A549 treated with CORT108297 at 1 μM for 4 hours (cell line): ENCODE measurements at places on chromosomes 2 and 18. TPM values are rescaled to one million over a fixed set of nuclear protein-coding genes. Genes with fewer than 3 reads are reported as not detected.

The IMPACT gene
- total RNA-seq, result 10.5 to 14.3 TPM (median 11.9 TPM) in 5 replicates

The SCYGR4 gene
- not detected in 5 replicates for total RNA-seq

The DSC3 gene
- total RNA-seq, result 1.2 to 2.2 TPM (median 1.7 TPM) in 5 replicates

The UNC80 gene
- not detected in 5 replicates for total RNA-seq

The CIB4 gene
- 0.16 to 0.34 TPM in 2 of 5 replicates, not detected in the others for total RNA-seq

The IHH gene
- 0.13 to 0.25 TPM (median 0.21 TPM) in 4 of 5 replicates, not detected in the other for total RNA-seq

The PSMD14 gene
- 100.0 to 139 TPM (median 104 TPM) in 5 replicates for total RNA-seq

The IL36A gene
- total RNA-seq, result not detected in 5 replicates

The BCL11A gene
- 0.04 to 0.20 TPM (median 0.10 TPM) in 4 of 5 replicates, not detected in the other for total RNA-seq

The SH3BP4 gene
- 31.6 to 37.3 TPM (median 34.5 TPM) in 5 replicates for total RNA-seq

The MEP1B gene
- 0.06 to 0.14 TPM (median 0.07 TPM) in 3 of 5 replicates, not detected in the others for total RNA-seq

The CXCR2 gene
- 0.03 to 0.05 TPM in 2 of 5 replicates, not detected in the others for total RNA-seq

The CNGA3 gene
- total RNA-seq, result 0.06 TPM in 1 of 5 replicates, not detected in the others

The KHK gene
- total RNA-seq, result 7.5 to 11.0 TPM (median 9.5 TPM) in 5 replicates

The FOXI3 gene
- total RNA-seq, result 0.05 TPM in 1 of 5 replicates, not detected in the others

The DPP10 gene
- total RNA-seq, result not detected in 5 replicates

The KYNU gene
- total RNA-seq, result 280 to 361 TPM (median 296 TPM) in 5 replicates

The CKAP2L gene
- 12.6 to 18.8 TPM (median 13.7 TPM) in 5 replicates for total RNA-seq

The TSGA10 gene
- total RNA-seq, result 1.8 to 5.3 TPM (median 4.6 TPM) in 5 replicates

The SIX3 gene
- 0.36 to 0.58 TPM (median 0.52 TPM) in 5 replicates for total RNA-seq

The IL1RN gene
- total RNA-seq, result 0.30 to 0.46 TPM (median 0.46 TPM) in 5 replicates

The HOXD3 gene
- total RNA-seq, result 0.08 to 0.30 TPM (median 0.18 TPM) in 4 of 5 replicates, not detected in the other

The SERPINB3 gene
- 0.06 to 0.17 TPM (median 0.08 TPM) in 5 replicates for total RNA-seq

The RIOK3 gene
- total RNA-seq, result 27.9 to 42.9 TPM (median 32.4 TPM) in 5 replicates

The TXNDC2 gene
- 0.07 to 0.32 TPM (median 0.10 TPM) in 5 replicates for total RNA-seq

The ASPRV1 gene
- total RNA-seq, result 0.14 to 0.43 TPM (median 0.23 TPM) in 5 replicates

The FAM237A gene
- total RNA-seq, result not detected in 5 replicates

The SPP2 gene
- not detected in 5 replicates for total RNA-seq
